ENCODE measurements at places on chromosomes 2 and 18.

- DNase-seq: no peak
Observed at GRCh38 chr2:184504252-184504651, 94.1 kb upstream of the ZNF804A start.

DNA sequence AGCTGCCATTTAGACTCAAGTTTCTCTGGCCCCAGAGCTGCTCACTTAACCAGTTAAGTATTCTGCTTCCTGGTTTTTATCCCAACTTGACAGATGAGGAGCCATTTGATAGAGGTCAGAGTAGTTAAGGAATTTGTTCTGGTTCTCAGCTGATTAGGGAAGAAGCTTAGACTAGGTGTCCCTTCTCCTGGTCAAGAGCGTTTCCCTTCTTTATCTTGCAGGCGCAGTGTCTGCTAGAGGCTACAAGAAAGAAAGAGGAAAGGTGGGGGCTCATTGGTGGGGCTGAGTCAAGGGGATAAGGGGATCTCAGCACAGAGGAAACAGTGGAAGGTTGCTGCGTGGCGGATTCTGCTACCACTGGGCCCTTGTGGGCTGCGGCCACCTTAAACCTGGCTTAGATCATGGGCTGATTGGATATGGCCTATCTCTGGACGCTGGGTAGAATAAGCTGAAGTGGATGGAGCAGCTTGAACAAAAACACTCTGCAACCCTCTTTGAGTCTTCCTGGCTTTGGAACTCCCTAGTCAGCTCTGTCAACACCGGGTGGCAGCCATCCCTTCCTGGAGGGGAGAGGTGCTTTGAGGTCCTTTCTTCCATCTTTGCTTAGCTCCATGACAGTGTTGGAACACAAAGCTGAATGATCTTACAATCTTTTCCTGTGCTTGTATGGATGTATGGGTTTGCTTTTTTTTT, 70.8 kb downstream of the QPCT start:
- no peak for DNase-seq

- no peak for DNase-seq
Observed at GRCh38 chr2:99181624-99182000, 628 bp downstream of the MRPL30 start.

DNA sequence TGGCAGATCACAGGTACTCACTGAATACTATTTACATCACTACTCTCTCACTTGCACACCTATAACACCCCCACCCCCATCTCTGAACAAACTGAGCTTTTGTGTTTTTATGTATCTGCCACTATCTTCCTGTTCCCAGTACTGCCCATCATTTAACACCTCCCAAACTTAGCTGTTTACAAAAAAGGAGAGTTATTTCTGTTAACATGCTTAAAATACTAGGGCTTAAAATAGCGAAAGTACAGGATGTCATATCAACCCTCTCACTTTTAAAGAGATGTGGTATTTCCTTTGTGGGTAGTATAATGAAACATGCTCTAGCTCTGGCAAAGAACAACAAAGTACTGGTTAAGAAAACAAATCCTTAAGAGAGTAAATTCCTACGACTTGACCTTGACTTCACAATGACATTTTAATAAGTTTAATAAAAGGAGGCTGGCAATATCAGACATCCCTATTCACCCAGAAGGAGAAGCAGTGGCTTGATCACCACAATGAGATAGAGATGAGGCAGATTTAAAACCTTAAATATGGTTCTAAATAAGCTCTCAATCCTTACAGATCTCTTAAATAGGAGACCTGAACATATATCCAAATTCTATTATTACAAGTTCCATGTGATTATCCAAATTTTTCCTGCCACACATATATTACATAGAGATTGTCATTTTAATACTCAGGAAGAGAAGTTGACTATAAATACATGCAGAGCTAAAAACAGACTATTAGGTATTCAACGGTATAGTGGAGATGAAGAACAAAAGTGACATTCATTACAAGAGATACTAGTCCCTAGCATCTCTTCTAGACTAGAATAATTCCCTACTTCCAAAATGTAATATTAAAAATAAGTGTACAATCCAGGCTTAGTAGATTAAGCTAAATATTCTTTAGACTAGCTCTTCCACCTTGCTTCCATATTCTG, 36.9 kb downstream of the TRAK2 start:
- DNase-seq: no peak

GRCh38 chr2:220695397-220696279, 876.5 kb downstream of the EPHA4 start:
- DNase-seq: no peak

GRCh38 chr2:133296401-133296800, 271.9 kb downstream of the NCKAP5 start:
- DNase-seq: no peak

DNA sequence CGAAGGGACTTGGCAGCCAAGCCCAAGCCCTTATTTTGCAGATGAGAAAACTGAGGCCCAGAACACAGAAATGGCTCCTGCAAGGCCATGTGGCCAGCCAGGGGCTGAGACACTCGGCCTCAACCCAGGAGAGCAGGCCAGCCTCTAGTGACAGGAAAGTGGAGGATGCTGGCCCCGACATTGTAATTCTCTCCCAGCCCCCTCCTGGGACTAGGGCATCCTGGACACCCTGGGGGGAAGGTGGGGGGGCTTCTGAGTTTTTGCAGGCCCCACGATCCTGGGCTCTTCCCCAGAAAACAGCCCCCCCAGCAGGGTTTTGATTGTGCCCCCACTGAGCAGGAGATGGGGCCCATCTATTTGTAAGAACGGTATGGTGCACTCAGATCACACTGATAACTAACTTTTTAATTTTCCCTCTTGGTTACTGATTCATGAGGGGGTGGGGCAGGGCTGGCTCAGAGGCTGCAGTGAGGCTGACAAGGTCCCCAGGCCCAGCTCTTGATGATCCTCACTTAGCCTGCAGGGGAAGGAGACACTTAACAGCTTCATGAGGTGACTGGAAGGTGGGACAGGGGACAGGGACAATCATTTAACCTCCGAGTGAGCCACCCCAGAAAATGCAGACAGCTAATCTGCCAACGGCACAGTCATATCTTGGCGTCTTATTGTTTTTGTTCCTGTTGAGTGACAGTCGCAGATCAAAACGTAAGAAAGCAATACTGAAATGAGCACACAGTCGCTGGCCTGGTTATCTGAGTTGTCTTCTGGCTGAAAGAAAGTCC, 18.9 kb downstream of the SMAD7 start:
- DNase-seq: peak; percentile 28

- DNase-seq: no peak
Observed at GRCh38 chr2:207123776-207124391, 41.9 kb downstream of the KLF7 start.

- no peak for DNase-seq
Observed at GRCh38 chr2:63741884-63742579, 99.7 kb upstream of the UGP2 start.

- no peak for DNase-seq
Observed at GRCh38 chr2:235979753-235980435, 188.3 kb downstream of the GBX2 start.

DNA sequence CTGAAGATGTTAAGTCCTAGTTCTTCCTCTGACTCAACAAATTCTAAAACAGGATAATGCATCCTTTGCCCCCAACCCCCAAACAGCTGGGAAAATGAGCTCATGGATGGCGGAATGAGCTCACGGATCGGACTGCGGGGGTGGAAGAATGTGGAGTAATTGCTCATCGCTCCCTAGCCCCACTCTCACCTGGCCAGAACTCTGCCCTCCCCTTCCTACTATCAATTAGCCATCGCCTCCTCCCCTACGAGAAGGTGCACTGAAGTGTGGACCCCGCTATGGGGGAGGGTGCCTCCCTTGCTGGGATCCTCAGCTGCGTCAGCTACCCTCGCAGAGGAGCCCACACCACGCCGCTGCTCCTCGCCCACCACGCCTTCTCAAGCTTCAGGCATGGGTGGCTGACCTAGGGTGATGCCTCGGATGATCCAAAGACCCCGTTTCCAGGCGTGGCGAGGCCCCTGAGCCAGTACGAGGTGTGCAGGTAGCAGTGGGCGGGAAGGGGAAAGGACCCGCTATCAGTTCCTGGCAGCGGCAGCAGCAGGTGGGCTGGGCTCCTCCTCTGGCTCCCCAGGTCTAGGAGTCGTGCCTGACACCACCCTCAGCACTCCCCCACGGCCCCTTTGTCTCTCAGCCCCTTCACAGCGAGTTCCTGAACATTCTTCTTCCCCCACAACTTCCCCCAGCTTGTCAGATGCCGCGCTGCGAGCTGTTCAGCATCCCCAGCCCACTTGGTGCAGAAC, 82.1 kb upstream of the POMC start:
- no peak for DNase-seq

- no peak for DNase-seq
Observed at GRCh38 chr2:45282646-45283045, 273.4 kb upstream of the SIX2 start.

- no peak for DNase-seq
Observed at GRCh38 chr2:228507870-228508269, 326.4 kb upstream of the SPHKAP start.

DNA sequence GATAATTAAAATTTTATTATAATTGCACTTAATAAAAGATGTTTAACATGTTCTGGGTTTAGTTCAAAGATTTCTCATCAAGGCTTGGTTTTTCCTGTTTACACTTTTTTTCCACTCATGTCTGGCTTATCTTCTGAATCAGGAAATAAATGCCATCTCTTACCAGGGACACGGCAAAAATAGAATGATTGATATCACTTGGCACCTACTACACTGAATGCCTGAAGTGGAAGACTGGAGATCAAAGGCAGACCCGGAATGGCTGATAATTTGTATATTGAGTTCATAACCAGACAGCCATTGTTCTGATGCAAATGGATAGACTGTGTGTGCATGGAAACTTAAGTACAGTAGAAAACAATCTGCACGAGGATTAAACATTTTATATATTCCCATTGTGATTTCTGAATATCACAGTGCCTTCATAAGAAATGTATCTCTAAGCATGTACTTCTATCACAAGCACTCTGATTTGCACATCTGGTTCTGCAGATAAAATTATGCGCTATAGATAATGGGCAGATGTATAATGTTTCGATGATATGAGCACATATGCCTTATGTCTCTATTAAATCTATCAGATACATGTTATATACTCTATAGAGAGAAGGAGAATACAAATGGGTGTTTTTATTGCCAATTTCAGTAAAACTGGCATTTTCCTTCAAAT, 304.8 kb downstream of the RND3 start:
- no peak for DNase-seq

DNA sequence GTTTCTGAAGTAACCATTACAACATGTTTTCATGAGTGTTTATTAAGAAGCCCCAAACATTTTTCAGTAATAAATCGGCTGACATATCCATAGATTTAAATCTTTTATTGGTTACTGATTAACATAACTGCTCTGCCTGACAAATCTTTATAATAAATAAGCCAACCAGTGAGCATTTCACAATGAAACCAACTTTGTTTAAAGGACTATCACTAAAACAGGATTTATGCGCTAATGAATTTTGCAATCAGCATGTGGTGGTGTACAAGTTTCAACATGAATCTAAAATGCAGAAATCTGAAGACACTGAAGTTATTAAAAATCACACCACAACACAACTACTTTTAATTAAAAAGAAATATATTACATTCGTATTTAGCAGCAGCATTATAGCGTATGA, 166.7 kb downstream of the MEIS1 start:
- DNase-seq: no peak

GRCh38 chr2:128755695-128756364, 437.2 kb upstream of the HS6ST1 start:
- no peak for DNase-seq

DNA sequence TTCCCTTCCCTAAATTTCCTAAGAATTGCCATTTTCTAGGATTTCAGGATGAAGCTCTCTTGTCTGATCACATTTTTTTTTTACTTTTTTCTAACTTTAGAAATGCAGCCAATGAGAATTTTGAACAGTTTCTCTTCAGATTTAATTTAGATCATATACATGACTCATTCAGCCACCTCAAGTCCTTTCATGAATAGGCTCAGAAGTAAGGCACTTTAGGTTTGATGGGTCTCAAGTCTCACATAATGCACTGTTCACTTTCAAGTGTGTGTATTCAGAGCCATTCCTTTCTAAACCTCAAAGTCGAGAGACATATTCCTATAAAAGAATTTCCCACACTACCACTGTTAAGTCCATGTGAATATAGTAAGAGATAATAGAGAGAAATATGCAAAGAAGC, 614.1 kb upstream of the VRK2 start:
- DNase-seq: no peak

GRCh38 chr2:51866361-51866760, 834.4 kb upstream of the NRXN1 start:
- DNase-seq: no peak

DNA sequence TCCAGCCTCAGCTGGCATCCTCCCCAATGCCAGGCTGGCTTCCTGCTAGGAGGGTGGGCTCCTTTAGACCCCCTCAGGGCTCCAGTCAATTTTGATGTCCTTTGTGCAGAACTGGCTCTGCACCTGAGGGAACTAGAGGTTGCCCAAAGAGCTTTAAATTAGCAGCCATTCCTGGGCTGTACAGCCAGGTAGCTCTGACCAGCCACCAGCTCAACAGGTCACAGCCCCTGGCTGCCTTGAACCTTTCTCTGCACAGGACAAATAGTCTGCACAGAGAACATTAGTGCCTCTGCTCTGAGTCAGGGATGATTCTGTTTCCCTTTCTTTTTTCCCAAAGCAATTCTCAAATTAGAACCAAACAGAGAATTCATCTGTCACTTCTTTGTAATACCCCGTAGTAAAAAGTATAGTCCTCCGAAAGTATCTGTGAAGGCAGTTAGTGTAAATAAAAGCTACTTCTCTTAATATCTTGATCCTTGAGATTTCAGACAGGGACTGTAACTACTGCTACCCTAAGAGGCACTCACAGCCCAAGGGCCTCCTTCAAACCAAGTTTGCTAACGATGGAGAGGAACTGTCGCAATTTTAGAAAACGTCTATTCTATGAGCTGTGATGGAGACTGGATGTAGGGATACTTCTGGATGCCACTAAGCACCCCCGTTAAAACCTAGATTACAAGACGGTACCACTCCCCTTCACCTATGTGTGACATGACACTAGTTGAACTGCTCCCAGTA, 3.0 kb downstream of the TTC32 start:
- DNase-seq: no peak

DNA sequence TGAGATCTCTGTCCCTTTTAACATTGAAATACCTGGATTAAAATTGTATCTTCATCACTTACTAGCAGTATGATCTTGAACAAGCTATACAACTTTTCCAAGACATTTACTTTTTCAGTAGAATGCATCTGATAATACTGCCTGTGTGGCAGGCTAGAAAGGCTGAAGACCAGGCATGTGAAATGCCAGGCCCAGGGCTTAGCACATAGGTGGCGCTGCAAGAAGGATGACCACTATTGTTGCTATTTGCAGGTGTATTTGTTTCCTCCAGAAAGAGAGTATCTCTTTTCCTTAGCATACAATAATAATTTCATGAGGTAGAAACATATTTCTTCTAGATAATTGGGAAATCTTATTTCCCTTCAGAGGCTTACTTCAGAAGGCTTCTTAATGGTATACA, 331.3 kb downstream of the THSD7B start:
- DNase-seq: no peak

DNA sequence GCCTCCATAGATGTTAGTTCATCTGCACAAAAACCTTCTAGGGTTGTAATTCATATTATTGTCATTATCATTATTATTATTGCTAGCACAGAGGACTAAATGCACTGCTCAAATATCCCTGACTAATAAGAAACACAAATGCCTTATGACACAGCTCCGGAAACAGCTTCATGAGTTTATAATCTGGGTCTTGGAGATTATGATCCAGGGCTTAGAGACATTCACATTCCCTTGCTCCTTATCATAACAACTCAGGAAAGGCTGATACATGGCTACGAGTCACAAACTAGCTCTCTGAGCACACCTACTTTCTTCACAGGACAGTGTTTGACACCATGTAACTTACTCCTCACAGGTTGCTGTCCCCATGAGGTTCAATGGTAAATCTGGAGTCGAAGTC, 102.2 kb upstream of the TTC39C start:
- no peak for DNase-seq

- DNase-seq: no peak
Observed at GRCh38 chr2:188848887-188849435, 125.2 kb upstream of the COL3A1 start.

Measured in activated CD4-positive, alpha-beta T cell treated with anti-CD3 and anti-CD28 coated beads for 24 hours (primary cell).